Stimulated activated CD4-positive, alpha-beta T cell treated with anti-CD3 and anti-CD28 coated beads, Interleukin-4, amount 100 ng/mL, for 1 hour (primary cell): ENCODE measurements at places on chromosomes 11 and 22.

- no peak for DNase-seq
Measured at GRCh38 chr22:46368871-46369715, 33.6 kb downstream of the TRMU start.

DNA sequence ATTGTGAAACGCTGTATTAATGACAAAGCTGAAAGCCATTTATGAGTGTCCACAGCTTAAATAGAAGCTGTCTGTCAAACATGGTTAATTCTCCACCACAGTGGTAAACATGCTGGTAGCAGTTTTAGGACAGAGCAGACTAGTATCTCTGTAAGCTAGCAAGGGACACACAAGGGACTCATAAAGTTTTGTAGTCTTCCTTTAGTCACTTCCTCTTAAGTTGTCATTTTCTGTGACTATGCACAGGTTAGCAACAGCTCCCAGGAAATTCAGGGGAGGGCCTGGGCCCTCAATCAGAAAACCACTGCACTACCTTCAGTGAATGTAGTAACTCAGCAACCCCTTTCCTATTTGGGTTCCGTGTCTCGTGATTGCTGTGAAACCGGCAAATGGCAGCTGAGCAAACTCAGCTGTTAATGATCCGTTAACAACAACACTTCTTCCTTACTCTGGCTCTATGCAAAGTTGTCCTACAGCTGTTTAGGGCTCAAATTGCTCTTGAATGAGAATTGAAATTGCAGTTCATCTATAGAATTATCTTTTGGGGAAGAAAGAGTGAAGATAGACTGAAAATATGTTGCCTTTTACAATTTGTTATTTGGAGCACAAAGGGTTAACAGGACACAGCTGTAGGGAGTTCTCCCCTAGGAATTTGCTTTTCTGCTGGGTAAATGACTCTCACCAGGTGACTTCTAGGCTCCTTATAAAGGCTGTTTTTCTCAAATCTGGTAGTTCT, at the start of gene MMP26:
TSS of gene MMP26 (plus strand) at position 731 of the 736 bp plus-strand sequence.
- no peak for DNase-seq

DNA sequence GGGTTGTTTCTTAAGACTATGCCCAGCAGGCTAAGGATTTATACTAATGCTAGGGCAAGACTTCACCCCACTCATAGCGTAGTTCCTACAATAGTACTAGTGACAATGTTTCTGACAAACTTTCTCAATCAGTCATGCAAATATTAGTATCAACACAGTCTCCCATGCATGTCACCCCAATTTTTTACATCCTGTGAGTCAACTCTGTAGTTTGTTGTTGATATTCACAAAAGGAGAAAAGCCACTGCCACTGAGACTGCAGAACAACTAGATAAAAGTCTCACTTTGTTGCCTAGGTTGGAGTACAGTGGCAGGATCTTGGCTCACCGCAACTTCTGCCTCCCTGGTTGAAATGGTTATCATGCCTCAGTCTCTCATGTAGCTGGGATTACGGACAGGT, 155.2 kb downstream of the RBFOX2 start:
- DNase-seq = no peak

GRCh38 chr11:117179048-117179999, 781 bp downstream of the SIDT2 start:
- peak; percentile 44 for DNase-seq

GRCh38 chr11:78830277-78830819, 255.7 kb upstream of the NARS2 start:
- DNase-seq = no peak

GRCh38 chr11:69193629-69194028, 37.9 kb downstream of the SMIM38 start:
- no peak for DNase-seq

- no peak for DNase-seq
Measured at GRCh38 chr11:19191530-19192169, 10.1 kb downstream of the CSRP3 start.

- DNase-seq = no peak
Measured at GRCh38 chr22:35638001-35638400, 10.2 kb upstream of the APOL6 start.

- no peak for DNase-seq
Measured at GRCh38 chr11:16833026-16833425, 94.6 kb downstream of the C11orf58 start.

DNA sequence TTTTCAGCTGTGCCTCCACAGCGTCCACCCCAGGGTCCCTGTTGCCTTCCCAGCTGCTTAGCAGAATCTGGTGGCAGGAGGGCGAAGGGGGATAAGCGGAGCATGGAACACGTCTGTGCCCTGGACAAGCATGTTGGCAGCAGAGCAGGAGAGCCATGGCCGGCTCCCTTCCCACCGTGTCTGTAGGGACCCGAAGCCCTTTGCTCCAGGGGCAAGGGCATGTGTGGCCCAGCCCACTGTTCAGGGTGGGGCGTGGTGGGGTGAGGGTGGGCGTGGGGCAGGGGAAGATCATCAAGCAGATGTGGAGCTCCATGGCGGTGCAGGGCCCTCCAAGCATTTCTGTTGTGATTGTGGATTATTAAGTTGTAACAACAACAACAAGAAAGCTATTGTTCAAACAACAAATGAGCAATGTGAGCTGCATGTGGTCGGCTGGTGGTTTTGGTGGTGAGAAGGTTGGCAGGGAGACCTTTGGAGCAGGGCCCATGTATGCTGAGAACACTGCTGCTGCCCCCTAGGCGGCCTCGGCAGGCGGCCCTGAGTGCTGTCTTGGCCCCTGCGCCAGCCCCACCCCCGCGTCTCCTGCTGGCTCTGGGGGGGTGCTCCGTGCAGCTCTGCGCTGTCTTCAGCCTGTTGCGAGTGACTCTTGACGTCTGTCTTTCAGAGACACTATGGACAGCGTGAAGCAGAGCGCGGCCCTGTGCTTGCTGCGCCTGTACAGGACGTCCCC, 50.9 kb downstream of the AP2A2 start:
- DNase-seq = no peak

- no peak for DNase-seq
Measured at GRCh38 chr11:60700689-60701468, 1.5 kb downstream of the MS4A8 start.

- DNase-seq = no peak
Measured at GRCh38 chr22:26785932-26786331, 128.5 kb downstream of the MIAT start.

DNA sequence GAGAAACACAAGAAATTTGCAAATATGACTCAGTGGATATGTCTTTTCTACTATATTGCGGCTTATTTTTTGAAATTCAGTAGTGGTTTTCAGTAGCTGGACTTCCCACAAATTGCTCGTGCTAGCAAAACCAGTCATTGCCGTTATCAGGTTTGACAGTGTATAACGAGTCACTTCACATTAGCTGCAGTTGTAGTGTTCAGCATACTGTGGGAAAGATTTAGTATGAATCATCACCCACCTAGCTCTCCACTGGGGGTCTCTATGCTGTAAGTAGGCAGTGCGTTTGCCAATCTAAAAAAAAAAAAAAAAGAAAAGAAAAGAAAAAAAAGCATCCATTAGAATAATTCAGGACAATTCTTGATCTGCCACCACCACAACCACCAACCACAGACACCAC, 1318.9 kb downstream of the LRRC4C start:
- DNase-seq = no peak

GRCh38 chr11:3122775-3123201, 42.3 kb downstream of the OSBPL5 start:
- DNase-seq = peak; percentile 0

DNA sequence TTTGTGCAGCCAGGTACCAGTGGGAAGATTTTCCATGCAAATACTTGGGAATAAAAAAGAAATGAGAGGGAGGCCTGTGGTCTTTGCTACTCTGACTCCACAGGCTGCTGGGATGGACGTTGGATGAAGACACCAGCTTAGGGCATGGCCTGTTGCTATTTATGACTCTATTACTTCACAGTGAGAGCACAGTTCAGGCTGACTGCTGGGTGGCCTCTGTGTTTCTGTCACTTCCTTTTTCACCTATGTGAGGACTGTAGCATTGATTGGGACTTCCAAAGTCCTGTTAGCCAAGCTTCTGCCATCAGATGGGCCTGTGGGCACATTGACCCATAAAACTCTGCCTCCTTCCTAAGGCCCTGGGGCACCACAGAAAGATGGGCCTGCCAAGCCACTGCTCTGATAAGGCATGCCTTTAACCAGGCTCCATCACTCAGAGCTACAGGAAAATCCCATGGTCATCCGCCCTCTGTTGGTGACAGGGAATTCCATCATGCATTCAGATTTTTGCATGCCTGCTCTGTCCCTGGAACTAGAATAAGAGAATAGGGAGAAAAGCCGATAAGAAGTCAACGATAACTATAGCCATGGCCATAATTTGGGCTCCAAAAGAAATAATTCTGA, 64.6 kb downstream of the KCNJ1 start:
- DNase-seq = no peak

DNA sequence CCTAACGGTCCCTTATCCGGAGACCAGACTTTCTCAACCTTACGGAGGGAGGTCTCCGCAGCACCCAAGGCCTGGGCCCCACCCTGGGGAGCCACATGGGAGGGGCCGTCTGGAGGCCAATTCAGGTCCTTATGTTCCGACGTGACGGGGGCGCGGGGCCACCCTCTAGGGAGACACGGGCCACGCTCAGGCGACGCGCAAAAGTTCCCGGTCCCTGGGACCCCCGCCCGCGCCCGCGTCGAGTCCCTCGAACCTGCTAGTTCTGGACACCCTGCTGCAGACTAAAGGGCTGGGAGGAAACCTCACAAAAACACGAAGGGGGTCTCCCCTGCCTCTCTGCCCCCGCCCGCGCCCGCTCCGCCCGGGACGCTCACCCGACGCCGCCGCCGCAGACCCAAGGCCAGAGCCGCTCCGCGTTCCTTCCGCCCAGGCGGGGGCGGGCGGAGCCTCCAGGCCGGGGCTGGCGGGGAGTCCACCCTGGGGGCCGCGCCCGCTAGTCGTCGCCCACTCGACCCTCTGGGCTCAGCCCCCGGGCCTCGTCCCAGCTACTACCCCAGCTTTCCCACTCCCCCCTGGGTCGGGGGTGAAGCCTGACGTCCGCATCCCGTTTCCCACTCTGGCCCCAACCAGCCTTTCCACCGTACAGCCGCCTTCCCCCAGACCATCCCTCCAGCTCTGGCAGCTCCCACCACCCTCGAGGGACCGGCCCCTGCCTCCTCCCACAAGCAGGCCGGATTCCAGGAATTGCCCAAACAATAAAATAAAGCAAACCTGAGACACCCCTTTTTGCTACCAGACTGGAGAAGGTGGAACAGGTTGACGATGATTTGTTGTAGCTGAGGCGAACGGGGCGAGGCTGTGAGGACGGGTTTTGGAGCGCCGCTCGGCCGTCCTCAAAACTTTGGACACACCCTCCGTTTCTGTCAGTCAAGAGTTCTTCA, 2.7 kb downstream of the RNH1 start:
- DNase-seq = no peak

DNA sequence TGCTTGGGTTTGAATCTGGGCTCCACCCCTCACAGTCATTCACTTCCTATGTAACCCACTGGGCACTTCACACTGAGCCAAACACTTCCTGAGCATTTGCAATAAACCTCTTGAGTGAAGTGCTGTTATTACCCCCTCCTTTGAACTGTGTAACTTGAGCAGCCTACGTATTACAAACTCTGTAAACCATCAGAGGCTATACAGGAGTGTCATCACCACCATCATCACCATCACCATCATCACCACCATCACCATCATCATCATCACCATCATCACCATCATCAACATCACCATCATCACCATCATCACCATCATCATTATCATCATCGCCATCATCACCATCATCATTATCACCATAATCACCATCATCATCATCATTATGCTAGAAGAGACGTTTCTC, 18.4 kb downstream of the RTL6 start:
- DNase-seq = no peak
